ENCODE measurements at places on chromosomes 7 and 10. TPM values are rescaled to one million over a fixed set of nuclear protein-coding genes. Genes with fewer than 3 reads are reported as not detected.

CLDN4 gene
- 0.99 TPM for total RNA-seq

CPXM2 gene
- total RNA-seq: 275 TPM

SRRM3 gene
- total RNA-seq: 4.3 TPM

ZNF727 gene
- total RNA-seq: 3.7 TPM

SHH gene
- total RNA-seq: 0.28 TPM

HMX3 gene
- not detected for total RNA-seq

DNA sequence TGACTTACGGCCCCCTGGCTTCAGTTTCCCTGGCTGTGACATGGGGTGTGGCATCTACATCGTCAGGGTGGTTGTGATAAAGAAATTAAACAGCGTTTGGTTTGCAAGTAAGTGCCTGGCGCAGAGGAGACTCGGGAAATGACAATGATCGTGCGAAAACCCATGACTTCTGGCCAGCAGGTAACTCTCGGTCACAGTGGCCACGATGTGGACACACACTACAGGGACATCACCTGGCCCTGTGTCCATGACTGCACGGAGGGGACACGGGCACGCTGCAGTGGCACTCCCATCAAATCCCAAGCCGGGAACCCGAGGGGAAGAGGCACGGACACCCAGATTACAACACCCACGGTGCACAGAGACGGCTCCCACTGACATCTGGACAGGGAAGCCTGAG lies 28.7 kb downstream of the PAPOLB start:
- DNase-seq: no peak

- DNase-seq: no peak
These were observed 42.1 kb downstream of the TRIM24 start for GRCh38 chr7:138502023-138502767.

DNA sequence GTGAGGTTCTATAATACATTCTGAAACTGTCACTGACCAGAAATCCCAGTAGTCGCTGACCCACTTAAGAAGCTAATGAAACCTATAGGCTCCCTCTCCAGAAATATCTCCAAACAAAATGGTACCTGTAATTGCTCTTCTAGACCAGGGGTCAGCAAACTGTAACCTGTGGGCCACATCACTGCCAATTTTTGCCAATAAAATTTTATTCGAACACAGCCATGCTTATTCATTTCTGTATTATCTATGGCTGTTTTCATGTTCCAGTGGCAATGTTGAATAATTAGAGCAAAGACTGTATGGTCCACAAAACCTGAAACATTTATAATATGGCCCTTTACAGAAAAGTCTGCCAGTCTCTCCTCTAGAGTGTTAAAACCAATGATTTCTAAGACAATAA lies 37.2 kb upstream of the SVIL start:
- no peak for DNase-seq

- DNase-seq: no peak
These were observed 260.9 kb upstream of the FZD8 start for GRCh38 chr10:35903021-35903420.

DNA sequence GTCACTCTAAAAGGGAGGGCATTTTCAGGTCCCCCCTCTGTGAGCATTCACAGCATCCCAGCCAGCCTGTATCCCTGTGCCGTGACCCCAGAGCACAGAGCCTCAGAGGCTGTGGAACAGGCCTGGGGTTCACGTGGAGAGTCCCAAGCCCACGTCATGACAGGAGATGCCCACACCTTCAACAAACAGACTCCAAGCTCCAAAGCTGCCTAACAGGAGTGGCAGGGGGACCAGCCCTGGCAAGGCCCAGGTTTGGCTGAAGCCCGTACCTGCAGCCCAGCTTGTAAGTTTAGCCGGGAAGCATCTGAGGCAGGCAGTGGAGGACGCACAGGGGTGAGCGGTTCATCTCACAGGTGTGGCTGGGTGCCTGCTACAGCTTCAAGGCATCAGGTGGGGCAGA lies 33.5 kb downstream of the LHPP start:
- DNase-seq: no peak

Measured in thoracic aorta (tissue), 2 donors.